Adrenal gland (tissue), 19 donors: ENCODE measurements at places on chromosomes 1 and 21. TPM values are rescaled to one million over a fixed set of nuclear protein-coding genes. Genes with fewer than 3 reads are reported as not detected.
A peak's percentile ranks its signal among the peaks of the same experiment; 100 is the strongest.

GRCh38 chr1:1429671-1430073 is 5.8 kb upstream of the VWA1 start:
- no peak for DNase-seq
- H3K36me3 ChIP-seq: no peaks in the 10 kb centered on the region
- no peak overlapping the region for H3K27ac ChIP-seq
- H3K4me1 ChIP-seq: peaks cover 29% of the 10 kb centered on the region
- H3K4me3 ChIP-seq: no peak overlapping the region

DNA sequence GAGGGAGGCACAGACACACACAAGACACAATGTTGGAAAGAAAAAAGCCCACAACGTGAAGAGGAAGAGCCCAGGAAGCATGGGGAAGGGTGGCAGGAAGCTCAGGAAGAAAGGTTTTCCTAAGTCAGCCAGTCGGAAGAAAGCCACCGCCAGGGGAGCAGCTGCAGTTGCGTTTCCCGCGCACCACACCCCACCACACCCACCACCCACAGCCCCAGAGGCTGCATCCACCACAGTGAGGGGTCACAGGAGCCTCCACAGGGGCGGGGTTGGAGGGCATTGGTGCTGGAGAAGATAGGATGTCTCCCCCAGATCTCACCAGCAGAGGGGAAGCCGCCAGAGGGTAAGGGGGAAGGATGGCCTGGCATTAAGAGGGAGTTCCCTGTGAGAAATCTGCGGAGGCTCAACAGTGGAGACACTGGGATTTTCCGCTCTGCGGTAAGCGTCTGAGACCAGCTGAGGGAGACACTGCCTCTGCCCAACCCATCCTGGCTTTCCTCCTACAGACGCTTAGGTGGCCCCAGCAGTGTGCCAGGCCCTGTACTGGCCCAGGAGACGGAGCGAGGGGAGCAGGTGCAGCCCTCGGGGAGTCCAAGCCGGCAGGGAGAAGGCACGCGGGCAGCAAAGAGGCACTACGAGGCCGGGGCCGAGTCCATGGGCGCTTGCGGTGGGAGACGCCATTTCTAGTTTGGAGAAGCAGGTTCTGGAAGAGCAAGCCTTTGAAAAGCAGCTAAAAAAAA is 19.8 kb downstream of the PGLYRP3 start:
- H3K4me3 ChIP-seq: no peak overlapping the region
- H3K36me3 ChIP-seq: no peaks in the 10 kb centered on the region
- H3K27me3 ChIP-seq: peaks cover 11% of the 10 kb centered on the region
- no peak for DNase-seq

GRCh38 chr1:100921110-100921706 is 25.3 kb downstream of the SLC30A7 start:
- no peaks in the 10 kb centered on the region for H3K4me1 ChIP-seq
- H3K27ac ChIP-seq: no peak overlapping the region
- no peak overlapping the region for H3K4me3 ChIP-seq
- no peaks in the 10 kb centered on the region for H3K27me3 ChIP-seq

DNA sequence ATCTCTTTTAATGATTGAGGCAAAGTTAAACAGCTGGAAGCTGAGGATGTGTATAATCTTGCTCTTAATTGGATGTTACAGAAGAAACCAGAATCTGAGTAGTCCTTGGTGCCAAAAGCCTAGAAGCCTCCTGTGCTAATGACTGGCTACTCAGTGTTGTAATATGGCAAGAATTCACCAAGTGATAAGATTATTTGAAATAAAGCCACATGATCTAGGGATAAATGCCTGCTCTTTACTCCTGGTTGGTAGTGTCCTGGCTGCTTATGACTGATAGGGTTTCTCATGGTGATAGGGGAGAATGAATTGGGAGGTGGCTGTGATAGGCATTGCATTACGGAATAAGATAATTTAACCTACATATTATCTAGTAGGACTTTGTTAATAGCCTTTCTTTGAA is 13.6 kb upstream of the MAB21L3 start:
- no peaks in the 10 kb centered on the region for H3K4me1 ChIP-seq
- no peaks in the 10 kb centered on the region for H3K36me3 ChIP-seq
- H3K4me3 ChIP-seq: no peak overlapping the region
- H3K27ac ChIP-seq: no peak overlapping the region
- DNase-seq: no peak

DNA sequence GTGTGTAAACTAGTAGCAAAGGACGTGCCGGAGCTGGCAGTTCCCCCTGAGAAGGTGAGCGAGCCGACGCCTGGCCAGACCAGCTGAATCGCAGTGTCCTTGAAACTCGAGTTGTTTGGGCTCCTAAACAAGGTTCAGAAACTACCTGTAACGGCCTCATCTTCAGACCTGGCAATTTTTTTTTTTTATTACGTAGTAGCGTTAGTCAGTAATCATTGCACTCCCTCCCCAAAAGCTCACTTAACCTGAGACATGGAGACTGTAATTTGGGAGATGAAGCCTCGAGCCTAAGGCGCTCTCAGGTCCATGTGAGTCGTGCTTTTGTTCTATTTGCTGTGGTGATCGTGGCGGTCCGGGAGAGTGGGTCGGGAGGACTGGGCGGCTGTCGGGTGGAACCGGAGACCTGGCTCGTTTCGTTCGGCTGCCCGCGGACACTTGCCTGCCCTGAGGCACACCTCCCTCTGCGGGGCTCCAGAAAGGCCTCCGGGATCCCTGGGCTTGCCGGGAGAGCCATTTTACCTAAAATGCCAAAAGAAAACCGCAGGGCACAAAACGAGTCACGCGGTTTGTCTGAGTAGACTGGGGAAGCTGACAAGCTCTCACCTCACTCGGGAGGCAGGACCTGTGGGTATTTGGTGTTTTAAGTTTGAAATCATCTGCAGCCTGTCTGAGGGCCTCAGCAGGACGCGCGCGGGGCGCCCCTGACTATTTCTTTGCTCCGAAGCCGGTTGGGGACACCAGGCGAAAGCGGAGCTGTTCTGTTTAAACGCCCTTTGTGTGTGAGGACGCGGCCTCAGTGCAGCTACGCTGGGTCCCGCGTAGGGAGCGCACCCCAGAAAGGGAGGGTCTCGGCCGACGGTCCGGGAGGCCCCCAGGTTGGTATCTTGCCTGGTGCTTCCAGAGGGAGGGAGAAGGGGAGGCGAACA is 722 bp downstream of the LHX8 start:
- no peak overlapping the region for H3K4me3 ChIP-seq
- H3K27me3 ChIP-seq: peaks cover 88% of the 10 kb centered on the region
- H3K4me1 ChIP-seq: peaks cover 18% of the 10 kb centered on the region
- no peak overlapping the region for H3K27ac ChIP-seq
- DNase-seq: no peak

DNA sequence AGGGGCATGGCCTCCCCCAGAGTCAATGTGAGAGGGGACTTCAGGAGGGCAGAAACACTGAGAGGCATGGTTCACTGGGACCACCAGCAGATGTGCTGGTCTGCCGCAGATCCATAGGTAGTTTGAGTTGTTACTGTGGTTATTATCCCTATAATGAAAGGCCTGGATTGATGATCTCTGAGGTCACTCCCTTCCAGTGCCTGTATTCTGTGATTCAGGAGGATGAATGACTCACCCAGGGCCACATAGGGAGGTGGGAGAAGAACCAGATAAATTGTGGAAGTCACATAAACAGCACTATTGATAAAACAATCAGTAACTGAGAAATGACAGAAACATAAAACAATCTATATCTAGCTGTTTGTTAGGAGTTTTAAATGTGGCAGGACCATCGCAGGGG is 22.7 kb upstream of the ACTL8 start:
- peaks cover 7% of the 10 kb centered on the region for H3K27me3 ChIP-seq
- no peak for DNase-seq
- H3K4me1 ChIP-seq: no peaks in the 10 kb centered on the region

DNA sequence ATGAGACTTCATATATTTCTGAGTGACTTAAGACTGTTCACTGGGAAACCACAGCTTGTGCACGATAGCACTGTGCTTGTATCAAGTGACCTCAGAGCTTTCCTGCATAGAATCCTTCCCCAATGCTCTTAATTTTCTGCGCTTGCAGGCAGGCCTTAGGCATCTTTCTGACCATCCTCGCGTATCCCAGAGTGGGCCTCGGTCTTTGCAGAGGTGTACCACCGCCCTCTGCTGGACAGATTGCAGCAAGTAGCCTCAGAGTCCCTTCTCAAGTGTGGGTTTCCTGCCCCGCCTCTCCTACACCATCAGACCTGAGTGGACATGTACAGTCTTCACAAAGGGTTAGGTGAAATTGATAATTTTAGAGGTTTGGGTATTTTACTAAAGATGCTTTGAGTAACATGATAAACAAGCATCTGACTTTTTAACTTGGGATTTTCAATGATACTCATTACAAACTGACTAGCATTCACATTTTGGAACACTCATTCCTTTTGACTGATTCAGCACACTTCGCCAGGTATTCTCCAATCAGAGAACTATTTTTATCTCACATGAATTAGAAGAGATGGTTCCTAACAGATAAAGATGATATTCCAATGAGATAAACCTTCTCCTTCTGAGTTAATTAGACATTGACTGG is 246.5 kb upstream of the USP25 start:
- no peak overlapping the region for H3K4me3 ChIP-seq
- no peaks in the 10 kb centered on the region for H3K4me1 ChIP-seq
- DNase-seq: peak; percentile 86
- H3K36me3 ChIP-seq: no peaks in the 10 kb centered on the region
- H3K27ac ChIP-seq: no peak overlapping the region
- no peaks in the 10 kb centered on the region for H3K27me3 ChIP-seq

GRCh38 chr1:12548279-12548972 is 69.6 kb downstream of the DHRS3 start:
- DNase-seq: no peak
- H3K27me3 ChIP-seq: peaks cover 6% of the 10 kb centered on the region
- H3K4me1 ChIP-seq: peaks cover 20% of the 10 kb centered on the region
- H3K36me3 ChIP-seq: no peaks in the 10 kb centered on the region
- H3K27ac ChIP-seq: no peak overlapping the region

GRCh38 chr1:207826557-207827487 is 75.0 kb downstream of the CD46 start:
- H3K36me3 ChIP-seq: no peaks in the 10 kb centered on the region
- no peaks in the 10 kb centered on the region for H3K27me3 ChIP-seq
- no peak overlapping the region for H3K4me3 ChIP-seq
- H3K27ac ChIP-seq: peak overlapping the region; percentile 89
- peak; percentile 57 for DNase-seq

- no peaks in the 10 kb centered on the region for H3K4me1 ChIP-seq
- no peaks in the 10 kb centered on the region for H3K36me3 ChIP-seq
- no peak for DNase-seq
- H3K27me3 ChIP-seq: no peaks in the 10 kb centered on the region
- H3K27ac ChIP-seq: no peak overlapping the region
Measured at GRCh38 chr1:48644905-48645605, 131.6 kb downstream of the BEND5 start.

GRCh38 chr1:93448983-93449804 is 1.3 kb downstream of the FNBP1L start:
- no peaks in the 10 kb centered on the region for H3K36me3 ChIP-seq
- peak overlapping the region; percentile 84 for H3K27ac ChIP-seq
- H3K4me1 ChIP-seq: peaks cover 15% of the 10 kb centered on the region
- peak overlapping the region; percentile 68 for H3K4me3 ChIP-seq

The ACTN2 gene
- 0.22 TPM for total RNA-seq

The NFASC gene
- total RNA-seq: 51.6 TPM

The KCNJ6 gene
- total RNA-seq: not detected

The SYPL2 gene
- total RNA-seq: 17.4 TPM
